ENCODE measurements at places on chromosomes 7 and 10.

- no peak for DNase-seq
These were observed 7.8 kb upstream of the SCD start for GRCh38 chr10:100339236-100339635.

DNA sequence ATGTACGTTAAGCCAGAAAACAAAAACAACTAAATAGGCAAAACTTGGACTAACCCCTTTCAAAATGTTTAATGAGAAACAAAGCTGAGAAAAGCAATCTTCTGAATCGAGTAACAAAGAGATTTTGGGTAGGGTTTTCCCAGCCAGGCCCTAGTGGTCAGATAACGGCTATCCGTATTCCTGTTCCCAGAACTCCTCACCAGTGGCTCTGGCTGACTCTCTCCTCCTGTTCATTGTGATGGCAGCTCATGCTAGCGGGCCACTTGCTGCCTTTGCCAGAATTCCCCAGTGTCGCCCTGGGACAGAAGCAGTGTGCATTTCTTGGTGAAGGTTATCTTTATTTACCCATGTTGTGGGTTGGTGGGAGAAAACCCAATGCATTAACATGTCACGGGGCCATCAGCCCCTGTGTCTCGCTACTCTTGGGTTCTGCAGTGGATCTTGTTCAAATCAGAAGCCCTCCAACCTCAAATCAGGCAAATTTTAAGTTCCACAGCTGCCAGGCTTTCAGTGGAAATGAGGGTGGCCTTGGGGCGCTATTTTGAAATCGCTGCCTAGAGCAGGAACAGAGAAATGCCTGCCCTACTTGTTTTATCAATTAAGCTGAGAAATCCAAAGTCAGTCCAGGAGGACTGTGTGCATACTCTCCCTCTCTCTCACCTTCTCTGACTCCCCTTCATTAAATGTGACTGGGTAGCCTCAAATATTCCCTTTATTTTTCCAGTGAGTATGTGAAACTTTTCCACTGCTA, 164.5 kb upstream of the NPVF start:
- DNase-seq: no peak

DNA sequence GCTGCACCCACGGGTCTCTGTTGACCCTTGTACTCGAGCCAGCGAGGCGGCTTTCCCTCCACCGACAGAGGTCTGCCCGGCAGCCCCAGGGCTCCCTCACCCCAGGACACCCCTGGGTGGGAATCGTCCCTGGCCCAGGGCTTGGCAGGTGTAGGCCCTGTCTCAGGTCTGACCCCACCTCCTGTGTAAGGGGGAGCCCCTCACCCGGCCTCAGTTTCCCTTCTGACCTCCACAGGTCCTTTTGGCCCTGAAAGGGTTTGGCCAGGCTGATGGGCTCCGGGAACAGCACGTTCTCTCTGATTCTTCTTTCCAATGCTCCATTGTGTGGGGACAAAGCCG, 25.0 kb upstream of the ELFN1 start:
- DNase-seq: no peak

- no peak for DNase-seq
These were observed 12.1 kb upstream of the KPNA7 start for GRCh38 chr7:99219985-99220384.

DNA sequence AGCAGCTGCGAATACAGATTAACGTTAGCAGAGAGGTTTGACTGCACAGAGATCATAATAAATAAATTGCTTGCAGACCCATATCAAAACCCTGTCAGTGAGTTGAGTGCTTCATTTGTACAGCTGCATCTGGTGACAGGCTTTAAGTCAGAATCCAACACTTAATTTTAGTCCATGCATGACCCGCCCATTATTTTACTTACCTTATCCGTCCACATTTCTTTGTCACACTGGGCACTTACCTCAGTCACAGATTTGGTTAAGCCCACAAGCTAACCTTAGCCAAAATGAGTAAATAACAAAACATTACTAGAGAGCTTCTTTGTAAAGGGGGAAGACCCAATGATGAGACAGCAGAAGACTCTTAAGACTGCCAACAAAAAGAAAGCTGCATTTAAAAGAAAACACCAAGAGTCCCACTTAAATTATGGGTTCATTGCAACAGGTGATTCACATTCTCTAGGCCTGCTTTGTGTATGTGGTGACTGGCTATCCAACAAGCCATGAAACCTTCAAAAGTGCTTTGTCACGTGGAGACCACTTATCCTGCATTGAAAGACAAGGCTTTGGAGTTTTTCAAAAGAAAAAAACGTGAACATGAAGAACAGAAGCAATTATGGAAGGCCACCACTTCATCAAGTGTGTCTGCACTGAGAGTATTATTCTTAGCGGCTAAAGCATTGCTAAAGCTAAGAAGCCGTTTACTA, 32.2 kb downstream of the PHTF2 start:
- no peak for DNase-seq

DNA sequence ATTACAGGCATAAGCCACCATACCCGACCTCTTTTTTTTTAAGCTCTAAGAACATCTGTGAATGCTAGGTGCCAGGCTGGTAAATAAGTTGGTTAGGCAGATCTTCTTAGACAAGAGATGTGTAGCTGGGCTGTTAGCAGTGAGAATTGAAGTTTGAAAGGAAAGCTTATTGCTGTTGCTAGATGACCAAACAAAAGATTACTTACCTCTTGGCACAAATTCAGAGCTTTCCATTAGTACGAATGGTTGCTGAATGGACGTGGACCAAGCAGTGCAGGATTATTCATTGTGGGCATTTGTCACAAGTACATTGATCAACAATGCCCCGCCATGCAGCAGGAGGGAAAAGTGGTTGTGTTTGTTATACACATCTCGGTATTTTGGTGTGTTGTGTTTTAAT, 131.2 kb downstream of the GFRA1 start:
- no peak for DNase-seq

GRCh38 chr10:51156926-51157325, 82.6 kb downstream of the PRKG1 start:
- DNase-seq: no peak

DNA sequence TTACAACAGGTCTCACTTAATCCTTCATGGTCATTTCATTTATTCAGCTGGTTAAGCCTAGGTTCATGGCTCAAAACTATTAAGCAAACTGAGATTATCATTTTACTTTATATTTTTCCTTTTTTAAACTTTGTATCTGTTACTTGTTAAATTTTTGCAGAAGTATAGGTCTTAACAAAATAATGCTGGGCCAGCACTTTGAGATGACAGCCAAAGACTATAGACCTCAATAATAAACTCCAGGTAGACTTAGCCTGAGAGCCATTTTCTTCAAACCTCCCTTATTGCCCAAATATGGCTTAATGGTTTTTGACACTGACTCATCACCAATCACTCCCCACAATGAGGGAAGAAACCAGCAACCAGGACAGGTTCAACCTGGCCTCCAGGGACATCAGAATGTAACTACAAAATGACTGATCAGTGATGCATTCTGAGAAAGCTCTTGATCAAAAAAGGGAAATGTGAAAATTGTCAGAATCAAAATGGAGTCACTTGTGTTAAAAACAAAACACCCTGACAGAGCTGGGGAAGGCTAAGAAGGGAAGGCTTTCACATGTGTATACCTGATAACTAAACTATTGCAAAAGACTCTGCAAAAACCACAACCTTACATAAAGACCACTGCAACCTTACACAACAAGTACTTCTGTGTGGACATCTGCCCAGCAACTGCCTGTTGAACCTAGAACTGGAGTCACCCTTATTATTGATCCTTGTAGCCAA, 2.1 kb upstream of the CCDC126 start:
- no peak for DNase-seq

DNA sequence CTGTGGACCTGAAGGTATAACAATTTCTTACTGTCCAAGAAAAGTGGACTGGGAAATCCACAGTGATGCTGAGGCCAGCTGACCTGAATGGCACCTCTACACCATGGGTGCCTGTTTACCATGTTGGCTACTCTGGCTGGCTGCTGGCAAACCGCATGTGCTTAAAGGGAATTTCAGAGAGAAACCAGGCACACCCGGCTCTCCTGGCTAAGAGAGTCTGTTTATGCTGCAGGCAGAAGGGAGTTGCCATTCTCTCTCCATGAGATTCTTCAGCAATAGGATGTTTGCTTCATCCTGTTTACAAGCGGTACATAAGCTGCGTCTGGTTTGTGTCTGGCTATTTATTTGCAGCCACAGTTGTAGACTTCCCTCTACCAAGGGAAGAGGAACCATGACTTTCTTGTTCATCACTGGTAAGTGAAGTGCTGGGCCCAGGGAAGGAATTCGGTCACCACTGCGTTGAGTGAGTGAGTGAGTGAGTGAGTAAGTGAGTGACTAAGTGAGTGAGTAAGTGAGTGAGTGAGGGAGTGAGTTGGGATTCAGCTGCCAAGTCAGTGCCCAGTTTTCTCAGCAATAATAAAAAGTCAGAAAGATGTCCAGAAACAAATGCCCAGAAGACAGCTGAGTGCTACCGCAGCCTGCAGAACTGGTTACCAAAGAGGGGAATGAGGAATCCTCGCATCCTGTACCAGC, 90.4 kb downstream of the COBL start:
- no peak for DNase-seq

- no peak for DNase-seq
These were observed 51.8 kb upstream of the FAM3C start for GRCh38 chr7:121447911-121448300.

- no peak for DNase-seq
These were observed 30.5 kb upstream of the SRGN start for GRCh38 chr10:69057261-69057950.

DNA sequence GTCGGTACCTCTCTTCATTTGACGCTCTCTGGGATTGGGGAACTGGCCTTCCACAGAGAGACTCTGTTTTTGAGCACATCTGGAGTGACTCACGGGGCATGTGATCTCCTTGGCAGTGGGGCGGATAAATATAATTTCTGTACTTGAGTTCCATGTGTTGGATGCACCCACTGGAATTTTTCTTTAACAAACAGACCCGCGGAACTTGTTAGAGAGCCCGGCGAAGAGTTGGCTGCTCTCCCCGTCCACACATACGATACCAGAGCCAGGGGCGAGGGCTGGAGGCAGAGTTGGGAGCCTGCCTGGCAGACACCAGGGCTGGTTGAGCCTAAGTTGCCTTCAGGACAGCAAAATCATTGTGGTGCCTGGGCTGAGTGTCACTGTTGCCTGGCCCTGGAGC, at the start of gene FAM180A:
FAM180A (minus strand) TSS at position 44 of the 400 bp plus-strand sequence. CDS start 233 bp downstream, outside the sequence.
- no peak for DNase-seq

DNA sequence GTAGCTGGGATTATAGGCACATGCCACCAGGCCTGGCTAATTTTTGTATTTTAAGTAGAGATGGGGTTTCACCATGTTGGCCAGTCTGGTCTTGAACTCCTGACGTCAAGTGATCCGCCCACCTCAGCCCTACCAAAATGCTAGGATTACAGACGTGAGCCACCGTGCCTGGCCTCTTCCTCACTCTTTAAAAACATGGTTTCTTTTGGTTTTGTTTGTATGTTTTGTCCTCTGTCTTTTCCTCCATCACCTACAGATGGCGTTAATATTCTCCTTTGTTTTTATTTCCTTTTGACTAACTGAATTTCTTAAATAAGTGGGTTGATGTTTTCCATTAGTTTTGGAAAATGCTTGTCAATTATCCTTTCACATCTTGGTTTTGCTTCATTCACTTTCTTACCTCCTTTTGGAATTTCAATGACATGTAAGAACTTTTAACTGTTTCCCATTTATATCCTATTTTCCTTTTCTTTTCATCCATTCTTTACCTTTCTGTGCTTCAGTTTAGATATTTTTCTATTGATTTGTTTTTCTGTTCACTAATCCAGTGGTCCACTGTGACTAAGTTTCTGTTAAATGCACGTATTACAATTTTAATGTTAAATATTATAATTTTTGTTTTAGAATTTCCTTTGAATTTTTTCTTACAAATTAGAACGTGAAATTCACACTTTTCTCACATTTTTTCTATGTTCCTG, 104.1 kb downstream of the ZNF467 start:
- no peak for DNase-seq
